ENCODE measurements at places on chromosomes 11 and 22. TPM values are rescaled to one million over a fixed set of nuclear protein-coding genes. Genes with fewer than 3 reads are reported as not detected.

DNA sequence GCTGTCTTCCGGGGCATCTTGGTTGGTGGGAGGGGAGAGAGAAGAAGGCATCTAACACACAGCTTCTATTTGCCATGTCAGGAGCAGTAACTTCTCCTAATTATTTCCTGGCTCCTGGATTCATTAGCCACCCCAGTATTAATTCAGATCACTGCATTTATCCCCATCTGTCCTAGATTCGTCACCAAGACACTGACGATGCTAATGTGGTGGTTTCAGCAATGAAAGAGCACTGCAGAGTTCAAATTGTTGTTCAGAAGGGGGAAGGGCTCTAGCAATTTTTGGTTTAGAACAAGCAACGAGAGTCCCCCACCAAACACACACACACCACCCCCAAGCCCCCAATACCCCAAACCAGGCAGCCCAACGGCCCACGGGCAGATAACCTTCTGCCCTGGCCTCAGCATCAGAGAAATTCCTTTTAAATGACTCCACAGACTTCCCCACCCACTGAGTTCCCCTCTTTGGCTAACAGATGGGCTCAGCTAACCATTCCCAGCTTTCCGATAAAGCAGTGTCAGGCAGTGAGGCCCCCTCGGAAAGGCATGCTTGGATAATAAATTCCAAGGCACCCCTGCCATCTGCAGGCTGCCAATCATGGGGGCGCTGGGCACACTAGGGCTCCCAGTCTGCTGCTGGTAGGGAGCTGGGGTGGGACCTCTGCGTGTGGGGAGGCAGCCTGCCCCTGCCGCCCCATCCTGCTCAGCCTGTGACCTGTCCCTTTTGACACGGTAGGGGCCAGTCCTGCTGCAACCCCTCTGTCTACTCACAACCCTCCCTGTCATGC is 453.5 kb downstream of the MIAT start:
- no peaks in the 10 kb centered on the region for H3K4me1 ChIP-seq
- H3K36me3 ChIP-seq, result no peaks in the 10 kb centered on the region
- no peak for DNase-seq
- H3K27me3 ChIP-seq, result no peaks in the 10 kb centered on the region

DNA sequence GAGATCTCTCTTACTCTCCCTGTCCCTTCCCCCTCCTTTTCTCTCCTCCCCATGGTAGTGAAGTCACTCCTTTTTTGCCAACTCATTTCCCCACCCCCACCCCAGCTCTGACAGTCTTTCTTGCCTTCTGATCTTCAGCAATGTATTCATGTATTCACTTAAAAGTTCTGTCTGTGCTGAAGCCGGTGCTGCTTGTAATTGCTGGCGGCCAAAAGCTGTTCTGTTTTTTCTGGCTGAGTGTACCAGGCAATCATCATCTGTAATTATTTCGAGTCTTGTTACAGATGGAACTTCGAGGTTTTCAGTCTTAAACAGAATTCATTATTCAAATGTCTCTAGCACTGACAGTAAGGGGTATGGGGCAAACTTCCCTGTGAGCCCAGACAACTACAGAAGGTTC is 99.5 kb downstream of the SPATA19 start:
- no peaks in the 10 kb centered on the region for H3K4me1 ChIP-seq
- no peaks in the 10 kb centered on the region for H3K36me3 ChIP-seq
- no peak for DNase-seq
- no peak overlapping the region for H3K4me3 ChIP-seq

GRCh38 chr22:49325531-49326395 is 501.9 kb downstream of the BRD1 start:
- H3K27ac ChIP-seq, result no peak overlapping the region

DNA sequence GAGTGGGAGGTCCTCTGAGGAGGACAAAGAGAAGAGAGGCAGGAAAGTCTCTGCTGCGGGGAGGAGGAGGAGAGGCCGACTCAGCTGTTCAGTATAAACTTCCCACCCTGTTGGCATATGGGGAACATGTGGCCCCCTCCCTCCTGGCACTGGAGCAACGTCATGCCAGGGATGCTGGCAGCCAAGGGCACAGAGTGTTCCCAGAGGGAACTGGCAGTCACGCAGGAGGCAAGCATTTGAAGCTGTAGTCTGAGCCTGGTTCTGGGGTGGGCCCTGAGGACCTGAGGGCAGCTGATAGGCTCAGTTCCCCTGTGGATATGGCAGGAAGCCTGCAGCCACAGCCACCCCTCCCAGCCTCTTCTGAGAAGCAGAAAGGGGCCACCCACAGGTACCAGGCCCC is 67.1 kb upstream of the TSPAN18 start:
- no peaks in the 10 kb centered on the region for H3K27me3 ChIP-seq
- no peaks in the 10 kb centered on the region for H3K36me3 ChIP-seq
- no peak overlapping the region for H3K4me3 ChIP-seq
- no peak overlapping the region for H3K27ac ChIP-seq
- H3K4me1 ChIP-seq, result no peaks in the 10 kb centered on the region

DNA sequence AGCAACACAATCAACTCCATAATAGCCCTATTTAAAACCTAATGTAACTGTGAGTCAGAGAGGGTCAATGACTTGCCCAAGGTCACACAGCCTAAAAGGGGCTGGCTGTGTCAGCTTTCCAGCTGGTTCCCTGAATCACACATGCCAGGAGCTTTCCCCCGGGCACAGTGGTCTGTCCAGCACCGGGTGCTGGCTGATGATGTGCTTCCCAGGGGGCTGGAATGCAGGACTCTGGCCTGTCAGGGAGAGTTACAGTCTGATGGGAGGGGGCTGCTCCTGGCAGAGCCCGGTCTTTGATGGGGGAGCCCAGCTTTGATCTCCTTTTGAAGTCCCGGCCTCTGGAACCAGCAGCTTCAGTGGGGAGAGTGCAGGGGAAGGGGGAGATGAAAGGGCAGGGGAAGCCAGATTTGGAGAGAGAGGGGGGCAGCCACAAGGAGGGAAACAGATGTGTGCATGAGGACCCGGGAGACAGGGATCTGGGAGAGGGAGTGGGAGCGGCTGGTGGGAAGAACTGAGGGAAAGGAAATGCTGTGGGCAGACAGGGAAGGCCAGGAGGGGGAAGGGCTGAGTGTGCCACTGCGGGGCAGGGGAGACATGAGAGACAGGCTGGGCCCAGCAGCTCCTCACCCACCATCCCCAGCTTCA is 102.7 kb downstream of the NECTIN1 start:
- no peaks in the 10 kb centered on the region for H3K36me3 ChIP-seq
- H3K4me3 ChIP-seq, result no peak overlapping the region
- H3K4me1 ChIP-seq, result no peaks in the 10 kb centered on the region
- no peak for DNase-seq
- H3K27me3 ChIP-seq, result no peaks in the 10 kb centered on the region
- no peak overlapping the region for H3K27ac ChIP-seq

DNA sequence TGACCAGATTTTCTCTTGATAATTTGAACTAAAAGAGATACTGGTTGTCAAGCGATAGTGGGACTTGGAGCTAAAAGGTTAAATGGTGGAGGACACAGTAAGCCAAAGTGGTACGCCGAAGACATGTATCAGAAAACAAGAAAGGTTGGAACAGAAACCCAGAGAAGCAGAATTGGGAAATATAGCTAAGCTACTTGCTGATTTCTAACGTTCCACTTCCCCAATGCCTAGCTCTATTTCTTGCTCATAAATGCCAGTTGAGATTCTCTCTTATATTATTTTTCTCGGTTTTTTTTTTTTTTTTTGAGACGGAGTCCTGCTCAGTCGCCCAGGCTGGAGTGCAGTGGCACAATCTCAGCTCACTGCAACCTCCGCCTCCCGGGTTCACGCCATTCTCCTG is 12.7 kb downstream of the TMEM41B start:
- no peak overlapping the region for H3K4me3 ChIP-seq
- H3K36me3 ChIP-seq, result peaks cover 9% of the 10 kb centered on the region
- H3K27ac ChIP-seq, result no peak overlapping the region
- H3K27me3 ChIP-seq, result no peaks in the 10 kb centered on the region

RHOD gene
- 2.8 TPM for total RNA-seq

GDPD4 gene
- not detected for total RNA-seq

TIGD3 gene
- total RNA-seq, result 1.0 TPM

DLG2 gene
- total RNA-seq, result 6.6 TPM

Measured in thymus (tissue), 14 donors.